ENCODE measurements at places on chromosomes 6 and 20.

- no peak for DNase-seq
Measured at GRCh38 chr6:150247803-150248202, 105.0 kb downstream of the PPP1R14C start.

DNA sequence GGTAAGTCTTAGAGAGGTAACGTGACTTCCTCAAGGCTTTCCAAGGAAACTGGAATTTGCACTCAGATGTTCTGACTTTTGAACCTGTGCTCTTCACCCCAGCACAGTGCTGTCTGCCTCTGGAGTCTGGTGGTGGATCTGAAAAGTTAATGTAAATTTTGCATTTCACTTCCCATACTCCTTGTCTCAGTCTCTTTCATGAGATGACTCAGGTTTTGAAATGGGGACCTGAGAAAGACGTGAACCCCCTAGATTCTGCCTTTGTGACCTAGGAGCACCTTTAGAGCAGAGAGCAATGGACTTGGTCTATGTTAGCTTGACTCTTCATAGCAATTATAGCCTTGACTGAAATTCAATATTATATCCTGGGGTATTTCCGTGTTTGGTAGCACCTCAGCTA, 223.0 kb downstream of the QKI start:
- DNase-seq, result no peak

DNA sequence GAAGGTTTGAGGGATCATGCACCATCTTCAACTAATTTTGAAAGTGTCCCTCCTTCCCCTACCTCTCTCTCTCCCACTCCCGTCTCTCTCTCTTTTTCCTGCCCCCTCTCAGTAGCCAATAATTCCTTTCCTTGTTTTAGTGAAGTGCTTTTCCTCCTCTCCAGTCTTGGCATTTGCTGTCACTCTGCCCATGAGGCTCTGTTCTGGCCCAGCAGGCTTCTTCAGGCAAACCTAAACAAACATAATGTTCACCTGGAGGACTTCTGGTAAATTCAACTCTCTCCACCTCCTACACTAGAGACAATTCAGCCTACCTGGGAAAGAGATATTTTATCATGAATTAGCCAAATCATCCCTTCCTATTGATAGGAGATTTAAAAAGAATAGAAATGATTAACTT, 320.4 kb upstream of the RNF24 start:
- no peak for DNase-seq

- DNase-seq, result peak; percentile 83
Measured at GRCh38 chr6:149840345-149841075, 23.6 kb downstream of the LRP11 start.
